ENCODE measurements at places on chromosomes 2 and 18.

GRCh38 chr2:120255986-120256650 is 3.5 kb downstream of the RALB start:
- DNase-seq = no peak

DNA sequence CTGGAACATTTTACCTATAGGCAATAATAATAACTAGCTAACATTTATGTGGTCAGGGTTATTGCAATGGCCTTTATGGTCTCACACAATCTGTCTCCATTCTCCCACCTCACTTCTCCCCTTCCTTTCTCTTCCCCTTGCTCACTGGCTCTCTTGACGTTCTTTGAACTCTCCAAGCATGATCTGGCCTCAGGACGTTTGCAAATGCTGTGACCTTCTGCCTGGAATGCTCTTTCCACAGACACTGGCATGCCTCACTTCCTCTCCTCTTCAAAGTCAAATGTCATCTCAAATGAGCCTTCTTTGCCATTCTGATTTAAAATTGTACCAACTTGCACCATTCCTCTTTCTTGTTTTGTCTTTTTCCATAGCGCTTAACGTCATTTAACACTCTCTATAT is 25.3 kb upstream of the GCG start:
- no peak for DNase-seq

- DNase-seq = no peak
Observed at GRCh38 chr18:54845787-54846186, 17.5 kb downstream of the RAB27B start.

- DNase-seq = no peak
Observed at GRCh38 chr18:7729868-7730267, 162.8 kb downstream of the PTPRM start.

DNA sequence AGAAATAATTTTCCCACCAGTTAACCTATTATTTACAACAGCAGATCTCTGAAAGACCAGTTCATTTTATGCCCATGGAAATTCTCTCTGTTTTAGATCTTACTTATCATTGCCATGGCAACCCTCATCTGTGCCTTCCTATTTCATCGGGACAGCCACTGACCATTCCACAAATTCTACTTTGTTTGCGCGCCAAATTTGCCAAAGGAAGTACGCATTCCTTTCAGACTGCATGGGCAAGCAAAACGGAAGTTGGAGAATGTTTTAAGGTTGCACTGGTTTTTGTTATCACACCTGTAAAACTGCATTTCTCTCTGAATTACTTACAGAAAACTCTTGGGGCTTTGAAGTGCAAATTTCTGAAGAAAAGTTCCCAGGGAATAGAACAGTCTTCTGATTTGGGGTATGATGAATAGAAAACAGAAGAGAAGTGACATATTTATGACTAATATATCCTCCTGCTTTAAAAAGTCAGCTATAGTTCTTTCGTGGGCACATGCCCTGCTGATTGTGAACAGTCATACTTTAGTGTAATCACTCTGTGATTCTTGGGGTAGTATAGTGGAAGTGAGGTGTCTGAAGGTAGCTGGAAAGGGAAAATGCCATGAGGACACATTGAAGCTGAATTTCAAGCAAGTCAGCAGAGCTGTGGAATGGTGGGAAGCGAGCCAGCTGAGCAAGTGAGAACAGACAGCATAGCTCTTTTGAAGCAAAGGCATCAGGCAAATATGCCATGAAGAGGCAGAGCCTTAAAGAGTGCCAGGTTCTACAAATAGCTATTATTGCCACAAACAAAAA is 20.9 kb downstream of the NETO1 start:
- no peak for DNase-seq

GRCh38 chr2:177334940-177335543 is 57.5 kb upstream of the AGPS start:
- DNase-seq = no peak

GRCh38 chr2:5035057-5035488 is 657.1 kb upstream of the SOX11 start:
- no peak for DNase-seq

- DNase-seq = no peak
Observed at GRCh38 chr2:136208682-136209420, 90.9 kb upstream of the CXCR4 start.

- no peak for DNase-seq
Observed at GRCh38 chr2:219296631-219297391, 12.4 kb downstream of the PTPRN start.

DNA sequence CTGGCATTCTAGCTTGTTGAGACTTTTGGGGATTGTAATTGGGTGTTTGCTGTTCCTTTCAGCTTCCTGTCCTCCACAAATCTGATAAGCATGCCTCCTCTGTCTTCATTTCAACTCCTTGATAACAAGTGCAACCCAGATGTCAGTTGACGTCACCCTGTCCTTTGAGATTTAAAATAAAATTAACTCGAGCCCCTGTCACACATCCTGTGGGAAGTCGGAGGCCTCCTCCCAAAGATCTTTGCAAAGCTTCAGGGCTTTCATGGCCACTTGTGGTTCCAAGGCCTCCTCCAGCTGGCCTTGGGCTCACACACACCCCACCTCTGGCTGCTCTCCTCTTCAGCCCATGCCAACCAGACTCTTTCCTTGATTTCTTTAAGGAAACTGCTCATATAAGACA is 69.9 kb upstream of the ITGA6 start:
- DNase-seq = no peak

- DNase-seq = no peak
Observed at GRCh38 chr2:9261231-9261883, 54.7 kb downstream of the ASAP2 start.

DNA sequence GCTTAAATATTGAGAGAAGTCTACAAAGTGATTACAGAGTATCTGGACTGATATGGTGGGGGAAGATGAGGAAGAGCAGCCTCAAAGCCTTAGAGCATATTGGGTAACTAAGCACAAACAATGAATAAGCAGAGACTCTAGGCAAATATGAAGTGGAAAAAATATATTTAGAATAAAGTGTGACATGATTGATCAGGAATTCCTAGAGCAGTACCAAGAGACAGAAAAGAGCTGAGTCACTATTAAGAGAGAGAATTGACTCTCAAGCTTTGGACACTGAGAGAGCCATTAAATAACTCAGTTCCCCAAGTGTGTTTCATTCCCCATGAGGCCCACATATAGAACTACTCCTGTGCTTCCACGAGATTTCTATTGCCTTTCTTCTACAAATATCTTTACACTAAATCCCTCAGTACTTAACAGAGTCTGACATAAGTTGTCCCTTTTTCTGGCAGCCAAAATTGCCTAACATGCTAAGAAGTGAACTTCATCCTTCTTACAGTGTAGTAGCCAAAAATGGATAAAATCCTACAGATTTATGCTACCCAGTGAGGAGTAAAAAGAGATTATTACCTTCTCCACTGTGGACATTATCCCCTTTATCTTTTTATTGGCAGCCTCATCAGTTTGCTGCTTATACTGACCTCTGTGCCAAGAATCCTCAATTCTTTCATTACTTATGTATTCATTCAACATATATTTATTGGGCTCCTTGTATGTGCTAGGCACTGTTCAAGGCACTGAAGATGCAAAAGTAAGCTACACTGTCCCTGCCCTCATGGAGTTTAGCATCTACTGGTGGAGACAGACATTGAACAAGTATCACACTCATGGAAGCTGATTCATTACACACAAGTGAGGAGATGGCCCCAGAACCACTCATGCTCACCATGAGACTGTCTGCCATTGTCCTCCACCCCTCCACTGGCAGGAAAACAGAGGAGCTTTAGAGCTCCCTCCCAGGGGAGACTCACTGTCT is 45.4 kb downstream of the SLC40A1 start:
- no peak for DNase-seq

GRCh38 chr2:8855010-8855409 is 17.6 kb upstream of the KIDINS220 start:
- no peak for DNase-seq

GRCh38 chr2:147482916-147483669 is 361.7 kb upstream of the ACVR2A start:
- DNase-seq = no peak

GRCh38 chr2:187769437-187769836 is 215.2 kb upstream of the TFPI start:
- DNase-seq = no peak

- no peak for DNase-seq
Observed at GRCh38 chr2:101408925-101409324, 21.6 kb upstream of the CREG2 start.

DNA sequence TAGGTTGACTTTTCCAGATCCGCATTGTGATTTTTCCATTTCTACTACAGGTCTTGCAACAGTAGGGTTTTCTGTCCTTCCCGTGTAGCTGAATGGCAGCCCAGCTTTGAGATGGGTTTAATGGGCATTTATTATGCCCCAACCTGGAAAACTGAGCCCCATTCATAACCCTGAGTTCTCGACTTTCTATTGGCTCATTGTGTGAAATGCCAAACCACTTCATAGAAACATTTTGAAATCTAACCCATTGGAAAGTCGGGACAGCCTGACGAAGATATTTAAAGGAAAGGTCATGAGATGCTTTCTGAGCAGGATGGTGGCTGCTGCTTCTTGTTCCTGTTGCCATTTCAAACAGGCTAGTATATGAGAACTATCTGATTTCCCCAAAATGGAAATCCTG is 203.5 kb downstream of the ZFP36L2 start:
- no peak for DNase-seq

- no peak for DNase-seq
Observed at GRCh38 chr2:28631514-28632206, 120.0 kb upstream of the PPP1CB start.

DNA sequence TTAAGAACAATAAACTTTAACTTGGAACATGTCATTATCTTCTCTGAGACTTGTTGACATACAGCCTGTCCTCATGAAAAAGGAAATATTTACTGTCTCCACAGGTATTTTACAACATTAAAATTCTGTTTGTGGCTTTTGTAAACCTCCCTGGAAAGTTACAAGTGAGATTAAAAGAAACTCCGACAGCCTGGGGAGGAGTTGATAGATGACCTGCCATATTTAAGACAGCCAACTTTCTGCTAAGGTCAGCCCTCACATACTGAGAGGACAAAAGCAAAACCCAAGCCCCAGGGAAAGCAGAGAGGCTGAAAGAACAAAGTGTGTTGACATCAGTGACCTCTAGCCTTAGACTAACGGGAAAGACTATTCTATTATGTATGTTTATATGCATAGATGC is 350.2 kb downstream of the RIT2 start:
- no peak for DNase-seq

DNA sequence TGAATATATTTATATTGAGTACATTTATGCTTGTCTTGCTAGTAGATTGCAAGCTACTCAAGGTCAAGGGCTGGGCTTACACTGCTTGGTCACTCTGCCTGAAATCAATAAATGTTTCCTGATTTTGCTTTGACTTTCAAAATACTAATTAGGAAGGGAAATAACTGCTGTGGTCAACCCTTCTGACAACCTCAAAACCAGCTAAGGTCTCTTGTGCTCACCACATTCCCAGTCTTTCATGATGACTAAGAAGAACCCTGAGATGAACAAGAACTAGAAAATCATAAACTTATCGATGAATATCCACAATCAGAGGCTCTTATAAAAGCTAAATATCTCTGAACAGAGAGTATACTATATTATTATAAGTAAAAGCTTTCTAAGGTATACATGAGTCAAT is 33.3 kb downstream of the ABCB11 start:
- no peak for DNase-seq

DNA sequence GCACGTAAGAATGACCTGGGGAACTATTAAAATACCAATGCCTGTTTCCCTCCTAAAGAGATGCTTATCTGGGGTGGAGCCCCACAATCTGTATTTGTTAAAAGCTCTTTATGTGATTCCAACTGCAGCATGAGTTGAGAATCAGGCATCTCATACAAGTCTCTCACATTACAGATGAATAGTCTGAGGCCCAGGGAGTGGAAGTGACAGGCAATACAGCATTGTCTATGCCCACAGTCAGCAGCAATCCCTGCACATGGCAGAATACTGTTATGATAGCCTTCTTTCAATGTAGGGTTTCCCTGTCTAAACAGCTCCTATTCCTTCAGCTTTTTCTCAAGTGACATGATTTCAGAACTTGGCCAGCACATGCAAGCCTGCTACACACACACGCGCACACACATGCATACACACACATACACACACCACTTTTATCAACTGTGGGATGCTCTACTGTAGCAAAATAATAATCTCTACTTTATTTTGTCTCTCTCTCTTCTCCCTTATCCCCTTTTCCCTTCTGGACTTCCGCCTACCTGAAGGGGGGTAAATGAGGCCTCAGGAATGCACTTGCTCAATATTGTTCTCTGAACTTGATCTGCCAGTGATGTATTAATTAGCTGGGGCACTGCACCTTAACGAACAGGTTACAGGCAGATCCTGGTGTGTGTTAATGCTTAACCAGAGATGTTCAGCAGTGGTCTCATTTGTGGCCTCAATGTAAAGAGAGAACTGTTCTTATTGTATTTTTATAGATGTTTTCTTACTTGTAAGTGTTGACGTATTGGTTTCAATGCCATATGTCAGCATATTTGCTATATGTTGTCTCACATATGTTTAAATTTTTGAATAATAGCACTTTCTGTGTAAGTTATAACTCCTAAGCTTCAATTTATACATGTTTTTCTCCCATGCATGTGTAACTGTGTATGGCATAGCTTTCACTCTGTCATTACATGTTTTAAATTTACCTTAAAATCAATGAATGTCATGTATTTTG is 116.0 kb downstream of the SETBP1 start:
- DNase-seq = no peak

- no peak for DNase-seq
Observed at GRCh38 chr2:145460112-145460511, 940.2 kb upstream of the ZEB2 start.

DNA sequence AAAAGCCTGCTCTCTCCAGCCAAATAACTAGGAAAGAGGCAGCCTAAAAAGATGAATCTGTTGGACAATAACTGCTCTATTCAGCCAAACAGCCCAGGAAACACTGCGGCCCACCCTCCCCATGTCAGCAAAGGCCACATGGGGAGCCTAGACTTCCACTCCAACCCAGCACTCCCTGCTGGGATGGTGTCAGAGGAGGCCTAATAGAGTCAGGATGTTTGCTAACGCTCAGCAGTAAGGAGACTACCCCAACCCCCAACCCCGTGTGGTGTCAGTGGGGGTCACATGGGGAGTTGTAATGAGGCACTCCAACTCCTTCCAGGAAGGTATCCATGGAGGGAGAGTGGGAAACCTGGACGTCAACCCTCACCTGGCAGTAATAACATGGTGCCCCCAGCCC is 41.6 kb downstream of the ZBTB7C start:
- DNase-seq = no peak
